Dermis blood vessel endothelial cell (primary cell): ENCODE measurements at places on chromosomes 2 and 18. TPM values are rescaled to one million over a fixed set of nuclear protein-coding genes. Genes with fewer than 3 reads are reported as not detected.

The HSPD1 gene
- total RNA-seq, result 155 and 307 TPM in 2 replicates

The AFF3 gene
- total RNA-seq, result 0.05 TPM in 1 of 2 replicates, not detected in the other

The KLHL29 gene
- 3.7 and 5.8 TPM in 2 replicates for total RNA-seq

The ZNF638 gene
- 128 and 163 TPM in 2 replicates for total RNA-seq

The GKN2 gene
- total RNA-seq, result not detected in 2 replicates

The TMEM185B gene
- 33.7 and 36.4 TPM in 2 replicates for total RNA-seq

The EDAR gene
- total RNA-seq, result not detected in 2 replicates

The LIMS4 gene
- 40.1 and 53.6 TPM in 2 replicates for total RNA-seq

The PCBP1 gene
- 37.9 and 109 TPM in 2 replicates for total RNA-seq

The FHL2 gene
- total RNA-seq, result 42.0 and 56.4 TPM in 2 replicates

The DOCK10 gene
- 4.1 and 5.3 TPM in 2 replicates for total RNA-seq

The UGT1A4 gene
- total RNA-seq, result 0.09 TPM in 1 of 2 replicates, not detected in the other

The DYNAP gene
- not detected in 2 replicates for total RNA-seq

The NT5DC4 gene
- total RNA-seq, result not detected in 2 replicates
